Cardiac muscle cell (in vitro differentiated cells and primary cell): ENCODE measurements at places on chromosomes 11 and 22. TPM values are rescaled to one million over a fixed set of nuclear protein-coding genes. Genes with fewer than 3 reads are reported as not detected.

GAL3ST1 gene
- polyA plus RNA-seq, result 1.5 and 4.6 TPM in 2 replicates

PIK3IP1 gene
- polyA plus RNA-seq, result 6.5 and 12.0 TPM in 2 replicates

ARHGAP20 gene
- polyA plus RNA-seq, result 0.35 and 0.49 TPM in 2 replicates

NDUFC2 gene
- 574 and 689 TPM in 2 replicates for polyA plus RNA-seq
